HepG2 (cell line): ENCODE measurements at places on chromosomes 16 and 17. TPM values are rescaled to one million over a fixed set of nuclear protein-coding genes. Genes with fewer than 3 reads are reported as not detected.

DNA sequence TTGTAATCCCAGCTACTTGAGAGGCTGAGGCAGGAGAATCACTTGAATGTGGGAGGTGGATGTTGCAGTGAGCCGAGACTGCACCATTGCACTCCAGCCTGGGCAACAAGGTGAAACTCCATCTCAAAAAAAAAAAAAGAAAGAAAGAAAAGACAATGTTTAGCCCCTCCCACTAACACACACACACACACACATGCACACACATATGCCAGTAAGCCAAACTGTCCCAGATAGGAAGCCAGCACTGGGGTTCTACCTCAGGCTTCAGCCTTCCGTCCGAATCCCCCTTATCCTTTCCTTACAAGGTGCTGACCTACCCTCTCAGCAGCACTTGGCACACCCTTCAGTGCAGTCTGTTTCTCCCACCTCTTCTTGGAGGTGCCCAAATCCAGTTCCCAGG is 8.7 kb upstream of the KCNH6 start:
- no peak overlapping the region for H3K4me3 ChIP-seq
- peaks cover 59% of the 10 kb centered on the region for H3K4me1 ChIP-seq
- DNase-seq: no peak
- no peaks in the 10 kb centered on the region for H3K36me3 ChIP-seq
- H3K27me3 ChIP-seq: peaks cover 75% of the 10 kb centered on the region
- H3K27ac ChIP-seq: no peak overlapping the region

- DNase-seq: peak; percentile 77
- peak overlapping the region; percentile 39 for H3K27ac ChIP-seq
- peak overlapping the region; percentile 90; the same call in 1 of the 2 replicates for H3K4me3 ChIP-seq
- peaks cover 11% of the 10 kb centered on the region for H3K36me3 ChIP-seq
These were observed 2.7 kb downstream of the CENPX start for GRCh38 chr17:82019690-82020571.

GRCh38 chr17:16425202-16425601 is 9.8 kb downstream of the TRPV2 start:
- H3K27me3 ChIP-seq: no peaks in the 10 kb centered on the region
- no peaks in the 10 kb centered on the region for H3K36me3 ChIP-seq
- H3K4me3 ChIP-seq: no peak overlapping the region
- H3K27ac ChIP-seq: peak overlapping the region; percentile 76

GRCh38 chr16:60882816-60883215 is 1153.4 kb downstream of the CDH8 start:
- no peaks in the 10 kb centered on the region for H3K27me3 ChIP-seq
- DNase-seq: no peak
- no peaks in the 10 kb centered on the region for H3K4me1 ChIP-seq
- no peak overlapping the region for H3K27ac ChIP-seq

DNA sequence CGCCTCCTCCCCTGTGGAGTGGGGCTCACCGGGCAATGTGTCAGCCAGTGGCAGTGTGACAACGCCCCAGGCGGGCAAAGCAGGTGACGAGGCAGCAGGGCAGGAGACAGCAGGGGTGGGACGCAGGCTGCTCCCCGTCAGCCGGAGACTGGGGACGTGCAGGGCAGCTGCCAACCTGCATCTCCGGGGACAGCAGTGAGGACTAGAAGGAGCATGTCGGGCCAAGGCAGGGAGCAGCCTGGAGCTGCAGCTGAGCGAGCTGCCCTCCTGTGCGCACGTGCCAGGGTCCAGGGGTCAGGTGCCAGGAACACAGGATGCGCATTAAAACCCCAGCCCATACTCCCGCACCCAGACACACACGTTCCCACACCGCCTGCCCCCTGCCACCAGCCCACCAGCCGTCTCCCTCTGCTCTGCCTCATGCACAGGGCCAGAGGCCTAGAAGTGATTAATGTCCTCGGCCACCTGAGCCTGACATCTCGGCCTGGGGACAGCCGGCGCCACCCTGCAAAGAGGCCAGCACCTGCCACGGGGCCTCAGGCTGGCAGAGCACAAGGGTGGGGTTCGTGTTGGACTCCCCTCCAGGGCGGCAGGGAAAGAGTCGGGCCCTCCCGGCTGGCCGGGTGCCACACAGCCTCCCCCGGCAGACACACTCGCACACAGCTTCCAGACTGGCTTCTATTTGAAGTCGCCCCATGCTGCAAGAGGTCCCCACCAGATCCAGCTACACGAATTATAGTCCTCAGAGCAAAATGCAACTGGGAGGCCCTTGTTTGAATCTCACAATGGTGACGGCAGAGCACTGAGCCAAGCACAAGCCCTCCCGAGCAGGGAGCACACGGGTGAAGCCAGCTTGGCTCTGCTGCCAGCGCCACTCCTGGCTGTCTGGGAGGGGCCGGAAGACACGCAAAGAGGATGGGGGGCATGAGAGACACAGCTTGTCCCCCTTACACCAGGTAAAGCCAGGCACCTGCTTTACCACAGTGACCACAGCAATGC is 90.4 kb downstream of the RBFOX3 start:
- H3K36me3 ChIP-seq: no peaks in the 10 kb centered on the region
- no peak overlapping the region for H3K27ac ChIP-seq
- peaks cover 43% of the 10 kb centered on the region for H3K27me3 ChIP-seq
- H3K4me1 ChIP-seq: no peaks in the 10 kb centered on the region
- H3K4me3 ChIP-seq: no peak overlapping the region

DNA sequence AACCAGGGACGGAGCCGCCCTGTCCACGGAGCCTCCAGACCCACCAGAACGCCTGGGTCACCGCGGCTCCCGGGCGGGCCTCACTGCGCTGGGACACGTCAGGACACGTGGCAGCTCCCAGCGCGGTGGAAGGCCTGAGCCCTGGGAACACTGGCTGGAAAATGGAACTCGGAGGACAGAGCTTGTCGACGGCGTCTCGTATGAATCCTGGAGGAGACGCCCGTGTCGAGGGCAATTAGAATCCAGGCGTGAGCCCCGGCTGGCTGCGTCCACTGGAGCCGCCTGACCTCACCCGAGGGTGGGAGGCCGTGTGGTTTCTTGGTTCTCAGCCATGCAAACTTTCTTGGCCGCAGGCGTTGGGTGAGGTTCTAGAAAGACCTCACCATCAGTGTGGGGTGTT is 173.9 kb downstream of the LAT start:
- H3K27me3 ChIP-seq: peaks cover 3% of the 10 kb centered on the region; the same call in 1 of the 3 replicates
- no peak overlapping the region for H3K27ac ChIP-seq
- H3K36me3 ChIP-seq: no peaks in the 10 kb centered on the region
- H3K4me1 ChIP-seq: peaks cover 55% of the 10 kb centered on the region

GRCh38 chr17:8806926-8807550 is 7.9 kb upstream of the MFSD6L start:
- H3K27ac ChIP-seq: no peak overlapping the region
- peaks cover 15% of the 10 kb centered on the region for H3K27me3 ChIP-seq
- no peak for DNase-seq
- no peak overlapping the region for H3K4me3 ChIP-seq

- no peaks in the 10 kb centered on the region for H3K27me3 ChIP-seq
- no peak overlapping the region for H3K4me3 ChIP-seq
- H3K4me1 ChIP-seq: no peaks in the 10 kb centered on the region
These were observed 46.4 kb downstream of the SLFN5 start for GRCh38 chr17:35289222-35289621.

SEZ6L2 gene
- total RNA-seq: 6.6 and 14.9 TPM in 2 replicates

DNA sequence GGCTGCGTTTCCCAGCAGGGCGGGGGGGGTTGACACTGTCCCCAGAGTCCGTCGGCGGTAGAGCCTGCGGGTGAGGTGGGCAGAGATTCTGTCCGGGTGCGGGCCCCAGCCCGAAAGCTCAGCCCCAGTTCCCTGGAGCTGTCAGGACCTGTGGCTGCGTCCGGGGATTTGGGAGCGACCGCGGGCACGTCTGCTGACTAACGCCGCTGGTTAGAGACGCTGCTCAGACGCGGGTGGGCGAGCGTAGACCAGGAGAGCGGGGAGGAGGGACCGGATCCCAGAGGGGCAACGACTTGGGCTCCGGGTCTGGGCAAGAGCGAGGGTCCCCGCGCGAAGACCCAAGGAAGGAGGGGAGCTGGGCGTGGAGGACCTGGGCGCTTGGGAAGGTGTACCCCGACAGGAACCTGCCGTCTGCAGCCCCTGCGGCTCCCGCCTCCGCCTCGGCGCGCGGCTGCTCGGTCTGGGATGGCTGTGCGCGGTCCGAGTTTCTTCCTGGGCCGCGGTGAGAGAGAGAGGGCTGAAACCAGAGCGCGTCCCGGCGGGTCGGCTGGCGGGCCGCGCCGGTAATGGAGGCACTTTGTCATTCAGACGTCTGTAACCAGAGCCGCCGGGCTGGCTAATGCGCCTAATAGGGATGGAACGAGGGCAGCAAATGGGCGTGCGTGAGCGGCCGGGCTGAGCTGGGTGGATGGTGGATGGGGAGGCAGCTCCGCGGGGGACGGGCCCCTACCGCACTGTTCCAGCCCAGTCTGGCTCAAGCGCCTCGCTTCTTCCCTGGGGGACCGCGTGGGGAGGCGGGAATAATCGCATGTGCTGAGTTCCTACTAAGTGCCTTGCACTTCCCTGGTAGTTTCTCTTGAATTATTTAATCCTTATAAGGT is 2.3 kb downstream of the NGFR start:
- DNase-seq: no peak
- H3K36me3 ChIP-seq: no peaks in the 10 kb centered on the region
- no peak overlapping the region for H3K27ac ChIP-seq
- H3K4me1 ChIP-seq: peaks cover 30% of the 10 kb centered on the region
- peak overlapping the region; percentile 2; the same call in 1 of the 2 replicates for H3K4me3 ChIP-seq
- H3K27me3 ChIP-seq: peaks cover 22% of the 10 kb centered on the region

DNA sequence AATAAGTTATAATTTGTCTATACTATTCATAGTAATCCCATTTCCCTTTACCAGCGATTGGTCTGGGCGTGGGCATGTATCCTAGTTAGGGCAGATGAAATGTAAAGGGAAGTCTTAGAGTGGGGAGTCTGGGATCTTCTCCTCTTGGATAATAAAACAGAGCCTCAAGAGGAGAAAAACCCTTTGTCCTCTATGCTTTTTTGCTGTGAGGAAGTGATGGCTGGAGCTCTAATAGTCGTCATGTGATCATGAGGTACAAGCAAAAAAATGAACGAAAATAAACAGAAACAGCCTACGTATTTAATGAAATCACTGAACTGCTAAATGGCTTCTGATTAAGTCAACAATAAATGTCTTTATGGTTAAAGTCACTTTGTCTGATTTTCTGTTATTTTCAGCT is 26.8 kb downstream of the EFCAB5 start:
- DNase-seq: no peak
- H3K4me3 ChIP-seq: no peak overlapping the region
- H3K36me3 ChIP-seq: no peaks in the 10 kb centered on the region
- no peaks in the 10 kb centered on the region for H3K4me1 ChIP-seq
- no peak overlapping the region for H3K27ac ChIP-seq

DNA sequence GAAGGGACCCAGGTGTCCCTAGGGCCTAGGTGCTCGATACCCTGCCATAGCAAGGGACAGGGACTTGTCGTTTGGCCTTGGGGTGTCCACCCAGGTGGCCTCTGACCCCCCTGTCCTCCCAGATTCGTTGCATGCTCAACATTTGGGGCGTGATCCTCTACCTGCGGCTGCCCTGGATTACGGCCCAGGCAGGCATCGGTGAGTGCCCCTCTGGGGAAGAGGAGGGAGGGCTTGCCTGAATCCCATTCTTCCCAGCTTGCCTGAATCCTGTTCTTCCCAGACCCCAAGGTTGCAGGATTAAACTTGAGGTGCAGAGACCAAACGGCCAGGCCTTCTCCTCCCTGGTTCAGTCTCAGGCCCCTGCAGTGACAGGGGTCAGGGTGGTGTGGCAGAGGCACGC is 3.2 kb downstream of the SLC12A3 start:
- H3K27me3 ChIP-seq: no peaks in the 10 kb centered on the region
- H3K36me3 ChIP-seq: no peaks in the 10 kb centered on the region
- no peak for DNase-seq
- H3K27ac ChIP-seq: no peak overlapping the region
- peak overlapping the region; percentile 50; the same call in 1 of the 2 replicates for H3K4me3 ChIP-seq
- H3K4me1 ChIP-seq: peaks cover 46% of the 10 kb centered on the region

- H3K27ac ChIP-seq: no peak overlapping the region
- H3K27me3 ChIP-seq: peaks cover 11% of the 10 kb centered on the region; the same call in 2 of the 3 replicates
- no peaks in the 10 kb centered on the region for H3K36me3 ChIP-seq
- DNase-seq: peak; percentile 49
- H3K4me3 ChIP-seq: no peak overlapping the region
These were observed 424 bp downstream of the YBX2 start for GRCh38 chr17:7293816-7294613.

- H3K27ac ChIP-seq: no peak overlapping the region
These were observed 6.7 kb downstream of the NDUFAF8 start for GRCh38 chr17:81245665-81246342.

ACSM2A gene
- 10.6 and 16.3 TPM in 2 replicates for total RNA-seq

GRCh38 chr17:33218698-33219601 is 74.1 kb downstream of the ASIC2 start:
- no peaks in the 10 kb centered on the region for H3K36me3 ChIP-seq
- H3K4me3 ChIP-seq: no peak overlapping the region
- H3K27me3 ChIP-seq: peaks cover 1% of the 10 kb centered on the region; the same call in 1 of the 2 replicates
- no peak for DNase-seq

DNA sequence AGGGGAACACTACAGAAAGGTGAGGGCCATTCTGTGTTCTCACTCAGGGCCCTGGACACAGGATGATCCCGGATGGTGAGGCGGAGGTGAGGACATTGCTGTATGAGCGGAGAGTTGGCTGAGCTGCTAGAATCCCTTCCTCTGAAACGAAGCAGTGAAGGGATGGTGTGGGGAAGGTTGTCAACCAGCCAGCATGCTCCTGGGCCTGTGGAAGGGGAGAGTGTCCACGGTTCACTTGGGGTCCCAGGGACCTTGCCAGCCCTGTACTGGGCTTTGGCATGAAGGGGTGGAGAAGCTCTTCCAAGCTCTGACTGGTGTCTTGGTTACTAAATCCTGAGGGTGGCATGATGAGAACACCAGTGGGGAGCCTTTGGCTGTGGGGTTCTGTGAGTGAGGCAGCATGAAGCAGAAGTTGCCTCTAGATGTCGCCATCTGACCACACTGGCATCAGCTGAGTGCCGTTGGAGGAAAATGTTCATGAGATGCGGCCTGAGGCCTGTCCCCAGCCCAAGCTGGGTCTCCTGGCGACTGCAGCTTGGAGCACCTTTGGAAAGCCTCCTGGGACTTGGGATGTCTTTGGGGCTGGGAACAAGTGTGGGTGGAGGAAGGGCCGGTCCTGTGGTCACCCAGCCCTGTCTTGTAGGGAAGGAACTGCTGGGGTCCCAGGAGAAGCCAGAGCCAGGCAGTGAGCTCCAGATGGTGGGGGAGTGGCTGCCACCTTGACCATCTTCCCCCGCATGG is 14.8 kb downstream of the PDP2 start:
- no peak overlapping the region for H3K27ac ChIP-seq
- DNase-seq: peak; percentile 80
- no peaks in the 10 kb centered on the region for H3K36me3 ChIP-seq
- H3K27me3 ChIP-seq: peaks cover 2% of the 10 kb centered on the region; the same call in 1 of the 2 replicates
- H3K4me1 ChIP-seq: peaks cover 63% of the 10 kb centered on the region
